CD8-positive, alpha-beta memory T cell (primary cell): ENCODE measurements at places on chromosomes 3 and 15. TPM values are rescaled to one million over a fixed set of nuclear protein-coding genes. Genes with fewer than 3 reads are reported as not detected.

The CMTM7 gene
- 113 TPM for polyA plus RNA-seq

The GRIP2 gene
- not detected for polyA plus RNA-seq

DNA sequence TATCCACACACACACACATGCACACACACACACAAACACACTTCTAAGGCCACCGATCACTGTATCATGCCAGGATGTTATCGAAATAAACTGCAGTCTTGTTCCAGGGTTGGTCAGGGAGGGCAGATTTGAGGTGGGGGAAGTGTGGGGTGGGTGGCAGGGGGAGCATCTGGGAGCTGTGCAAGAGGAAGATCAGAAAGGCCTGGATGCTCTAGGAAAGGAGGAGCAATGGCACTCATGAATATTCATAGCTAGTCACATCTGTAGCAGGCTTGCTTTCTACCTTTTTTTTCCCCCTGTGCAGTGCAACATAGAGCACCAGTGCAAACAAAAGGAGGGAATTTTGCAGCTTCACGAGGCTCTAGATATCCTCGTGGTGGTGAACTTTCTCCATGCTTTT, 84.9 kb downstream of the MEIS2 start:
- no peaks in the 10 kb centered on the region for H3K27me3 ChIP-seq
- no peak for DNase-seq
- H3K4me3 ChIP-seq = no peak overlapping the region
- no peaks in the 10 kb centered on the region for H3K4me1 ChIP-seq
- H3K27ac ChIP-seq = no peak overlapping the region

DNA sequence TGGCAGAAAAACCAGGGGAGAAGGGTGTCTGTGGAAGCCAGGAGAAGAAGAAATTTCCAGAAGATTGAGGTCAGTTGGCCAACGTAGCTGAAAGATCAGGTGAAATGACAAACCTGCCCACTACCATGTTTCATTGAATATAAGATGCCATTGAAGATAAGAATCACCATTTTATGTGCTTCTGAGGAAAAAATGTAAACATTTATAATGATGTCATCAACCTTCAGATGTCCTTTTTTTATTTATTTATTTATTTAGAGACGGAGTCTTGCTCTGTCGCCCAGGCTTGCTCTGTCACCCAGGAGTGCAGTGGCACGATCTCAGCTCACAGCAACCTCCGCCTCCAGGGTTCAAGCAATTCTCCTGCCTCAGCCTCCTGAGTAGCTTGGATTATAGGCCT, 4.9 kb upstream of the PODXL2 start:
- DNase-seq = no peak
- no peak overlapping the region for H3K4me3 ChIP-seq
- H3K27ac ChIP-seq = no peak overlapping the region
- peaks cover 4% of the 10 kb centered on the region for H3K27me3 ChIP-seq
- no peaks in the 10 kb centered on the region for H3K4me1 ChIP-seq

DNA sequence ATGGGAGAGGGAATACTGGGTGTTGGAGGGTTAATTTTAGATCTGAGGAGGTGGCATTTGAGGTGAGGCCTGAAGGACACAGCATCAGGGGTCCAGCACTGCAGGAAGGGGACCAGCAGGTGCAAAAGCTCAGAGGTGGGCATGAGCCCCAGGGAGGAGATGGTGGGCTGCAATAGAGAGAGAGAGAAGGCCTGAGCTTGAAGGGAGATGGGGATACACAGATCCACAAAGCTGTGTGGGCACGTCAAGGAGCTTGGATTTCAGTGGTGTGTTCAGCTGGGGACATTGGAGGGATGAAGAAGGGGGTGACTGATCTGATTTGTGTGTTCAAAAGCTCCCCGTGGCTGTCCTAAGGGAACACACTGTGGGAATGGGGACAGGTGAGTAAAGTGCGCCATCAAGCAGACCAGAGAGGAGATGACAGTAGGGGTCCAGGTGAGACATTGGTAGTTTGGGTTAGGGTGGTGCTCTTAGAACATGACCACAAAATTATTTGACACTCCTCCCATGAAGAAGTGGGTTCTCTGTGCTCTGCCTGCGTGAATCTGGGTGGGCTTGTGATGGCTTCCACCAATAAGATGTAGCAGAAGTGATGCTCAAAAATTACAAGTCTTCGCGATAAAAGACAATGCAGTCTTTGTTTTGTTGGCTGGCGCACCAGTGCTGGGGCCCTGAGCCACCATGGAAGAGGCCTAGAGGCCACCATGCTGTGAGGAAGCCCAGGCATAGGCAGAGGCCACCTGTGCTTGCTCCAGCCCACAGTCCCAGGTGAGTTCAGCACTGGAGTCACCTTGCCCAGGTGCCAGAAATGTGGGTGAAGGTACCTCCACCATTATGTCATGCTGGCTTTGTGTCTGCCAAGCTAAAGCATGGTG, 1.9 kb upstream of the WNT7A start:
- H3K27ac ChIP-seq = no peak overlapping the region
- peaks cover 10% of the 10 kb centered on the region for H3K4me1 ChIP-seq
- H3K4me3 ChIP-seq = no peak overlapping the region
- DNase-seq = no peak
- no peaks in the 10 kb centered on the region for H3K36me3 ChIP-seq

DNA sequence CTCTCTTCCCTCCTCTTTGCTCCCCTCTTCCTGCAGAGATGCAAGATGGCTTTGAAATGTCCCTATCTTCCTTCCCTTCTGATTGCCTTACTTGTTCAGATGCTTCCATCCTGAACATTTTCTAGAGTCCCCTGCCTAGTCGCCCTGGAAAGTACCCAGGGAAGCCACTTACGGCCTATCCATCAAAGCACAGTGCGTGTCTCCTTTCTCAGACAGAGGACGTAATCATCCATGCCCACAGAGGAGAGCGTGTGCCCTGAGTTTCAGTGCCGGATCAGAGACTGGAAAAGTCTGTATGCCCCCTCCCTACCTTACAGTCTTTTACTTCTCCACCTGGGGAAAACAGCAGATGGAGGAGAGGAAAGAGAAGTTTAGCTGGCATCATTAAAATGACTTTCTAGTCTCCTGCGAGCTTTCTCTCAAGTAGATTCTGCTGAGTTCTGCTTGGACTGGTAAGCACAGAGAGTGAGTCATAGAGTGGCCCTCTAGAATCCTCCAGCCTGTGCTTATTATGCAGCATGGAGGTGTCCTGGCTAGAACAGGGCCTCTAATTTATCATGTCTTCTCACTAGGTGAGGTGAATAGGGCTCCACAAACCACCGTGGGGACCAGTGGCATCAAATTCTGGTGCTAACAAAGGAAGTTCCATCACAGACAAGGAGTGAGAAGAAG, 114.6 kb downstream of the SLCO3A1 start:
- H3K27me3 ChIP-seq = no peaks in the 10 kb centered on the region
- H3K27ac ChIP-seq = no peak overlapping the region
- no peaks in the 10 kb centered on the region for H3K4me1 ChIP-seq
- no peak for DNase-seq

GRCh38 chr15:62896969-62897486, 145.5 kb upstream of the TPM1 start:
- H3K36me3 ChIP-seq = no peaks in the 10 kb centered on the region
- H3K4me1 ChIP-seq = no peaks in the 10 kb centered on the region
- no peak overlapping the region for H3K4me3 ChIP-seq

DNA sequence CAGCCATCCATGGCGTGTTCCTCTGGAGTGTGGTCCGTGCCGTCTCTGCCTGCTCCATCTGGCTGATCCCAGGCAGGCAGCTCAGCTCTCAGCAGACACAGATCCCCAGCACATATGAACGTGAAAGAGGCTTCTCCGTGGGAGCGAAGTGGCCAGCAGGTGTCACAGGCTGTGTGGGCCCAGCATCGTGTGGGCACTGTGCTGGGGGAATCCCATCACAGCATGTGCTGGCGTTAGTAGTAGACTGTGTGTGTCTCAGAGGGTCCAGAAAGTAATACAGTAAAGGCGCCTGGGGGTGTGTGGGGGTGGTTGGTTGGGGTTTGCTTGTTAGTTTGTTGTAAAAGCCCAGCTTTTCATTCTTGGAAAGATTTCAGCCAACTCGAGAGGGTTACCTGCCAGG, 147.6 kb downstream of the IGF1R start:
- H3K4me3 ChIP-seq = no peak overlapping the region
- peaks cover 22% of the 10 kb centered on the region for H3K4me1 ChIP-seq
- H3K27ac ChIP-seq = no peak overlapping the region
- DNase-seq = no peak
- H3K27me3 ChIP-seq = no peaks in the 10 kb centered on the region
- no peaks in the 10 kb centered on the region for H3K36me3 ChIP-seq

DNA sequence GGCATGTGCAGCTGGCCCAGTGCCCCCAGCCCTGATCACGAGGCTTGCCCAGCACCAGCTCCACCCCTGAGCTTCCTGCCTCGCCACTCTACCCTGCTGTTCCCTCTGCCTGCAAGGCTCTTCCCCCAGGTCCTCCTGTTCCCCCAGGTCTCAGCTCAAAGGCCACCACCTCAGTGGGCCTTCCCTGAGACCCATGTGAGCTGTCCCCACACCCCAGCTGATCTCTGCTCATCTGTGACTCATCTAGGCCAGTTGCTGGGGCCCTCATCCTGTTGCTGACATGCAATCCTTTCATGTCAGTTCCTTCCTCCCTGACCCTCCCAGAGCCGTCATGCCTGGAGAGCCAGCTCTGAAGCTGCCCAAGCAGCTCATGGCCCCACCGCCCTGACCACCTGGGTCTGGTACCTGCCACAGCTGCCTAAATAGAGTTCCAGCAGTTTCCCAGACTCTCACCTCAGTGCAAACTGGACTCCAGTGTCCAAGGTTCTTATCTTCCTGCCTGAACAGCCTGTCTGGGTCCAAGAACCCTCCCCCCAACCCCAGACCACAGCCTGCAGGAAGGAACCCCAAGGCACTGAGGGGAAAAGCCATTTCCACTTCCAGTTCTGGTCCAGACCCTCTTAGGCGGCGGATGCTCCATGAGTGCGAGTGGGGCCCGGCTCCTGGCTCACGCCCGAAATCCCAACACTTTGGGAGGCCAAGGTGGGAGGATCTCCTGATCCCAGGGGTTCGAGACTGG, 116.6 kb upstream of the IQSEC1 start:
- no peak for DNase-seq
- H3K36me3 ChIP-seq = no peaks in the 10 kb centered on the region
- H3K27me3 ChIP-seq = no peaks in the 10 kb centered on the region

- H3K27ac ChIP-seq = no peak overlapping the region
- no peak for DNase-seq
- no peaks in the 10 kb centered on the region for H3K27me3 ChIP-seq
- H3K4me3 ChIP-seq = no peak overlapping the region
Observed at GRCh38 chr3:116390318-116390717, 55.0 kb downstream of the LSAMP start.

DNA sequence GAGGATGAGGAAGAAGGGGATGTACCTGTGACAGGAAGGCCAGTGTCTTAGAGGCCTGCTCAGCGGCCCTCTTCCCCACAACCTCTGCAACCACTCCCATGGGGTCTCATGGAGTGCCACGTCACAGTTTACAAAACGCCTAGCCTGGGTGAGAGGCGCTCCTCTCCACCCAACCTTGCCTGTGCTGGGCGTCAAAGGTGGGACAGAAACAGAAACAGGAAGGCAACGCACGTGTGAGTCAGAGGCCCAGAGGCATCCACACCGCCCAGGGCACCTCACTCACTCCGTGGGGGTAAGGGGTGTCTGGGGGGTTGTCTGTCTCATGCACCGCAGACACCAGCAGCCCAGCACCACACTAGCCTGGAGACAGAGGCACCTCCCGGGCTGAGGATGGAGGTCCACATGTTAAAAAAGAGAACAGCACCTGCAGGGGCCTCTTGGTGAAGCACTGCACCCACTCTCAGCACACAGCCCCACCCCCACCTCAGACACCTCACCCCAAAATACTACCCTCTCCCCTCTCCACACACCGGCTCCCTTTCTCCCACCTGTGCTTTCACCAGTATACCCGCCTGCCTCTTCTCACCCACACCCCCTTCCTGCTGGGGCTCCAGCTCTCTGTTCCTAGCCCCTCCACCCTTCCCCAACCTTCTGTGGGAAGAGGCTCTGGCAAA, 4.7 kb upstream of the CALML4 start:
- no peak overlapping the region for H3K27ac ChIP-seq
- H3K27me3 ChIP-seq = no peaks in the 10 kb centered on the region
- H3K4me3 ChIP-seq = no peak overlapping the region
- no peak for DNase-seq
- H3K36me3 ChIP-seq = no peaks in the 10 kb centered on the region
- H3K4me1 ChIP-seq = no peaks in the 10 kb centered on the region

DNA sequence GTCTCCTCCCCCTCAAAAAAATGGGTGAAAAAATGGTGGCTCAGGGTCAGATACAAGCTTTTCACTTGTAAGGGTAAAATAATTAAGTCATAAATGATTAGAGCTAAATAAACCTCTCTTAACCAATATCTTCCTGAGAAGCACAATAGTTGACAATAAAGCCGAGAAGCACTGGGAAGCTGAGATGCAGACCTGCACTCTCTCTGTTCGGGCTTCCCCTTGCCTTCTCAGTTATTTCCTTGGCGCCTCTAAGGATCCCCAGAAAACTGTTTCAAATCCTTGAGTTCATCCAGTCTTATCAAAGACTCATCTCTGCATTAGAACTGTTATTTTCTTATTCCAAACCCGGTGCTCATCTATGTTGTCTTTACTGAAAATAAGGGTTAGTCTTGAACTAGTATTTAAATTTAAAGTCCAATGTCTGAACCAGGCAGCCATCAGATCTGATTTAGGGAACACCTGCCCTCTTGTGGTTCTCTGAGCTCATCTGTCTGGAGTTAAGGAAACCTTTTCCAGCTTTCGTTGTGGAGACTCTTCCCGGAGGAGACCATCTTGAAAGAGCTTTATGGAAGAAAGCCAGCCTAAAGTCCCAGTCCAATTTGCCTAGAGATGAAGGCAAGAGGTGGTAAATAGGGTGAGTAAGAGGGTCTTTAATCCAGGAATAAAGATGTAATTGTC, 256.4 kb upstream of the MCTP2 start:
- no peaks in the 10 kb centered on the region for H3K36me3 ChIP-seq
- H3K4me3 ChIP-seq = no peak overlapping the region
- no peaks in the 10 kb centered on the region for H3K4me1 ChIP-seq
- no peak for DNase-seq
- H3K27me3 ChIP-seq = no peaks in the 10 kb centered on the region
- H3K27ac ChIP-seq = no peak overlapping the region

GRCh38 chr15:59299929-59300617, 72.6 kb downstream of the MYO1E start:
- H3K36me3 ChIP-seq = no peaks in the 10 kb centered on the region
- H3K27me3 ChIP-seq = no peaks in the 10 kb centered on the region
- DNase-seq = peak; percentile 78
- H3K4me3 ChIP-seq = peak overlapping the region; percentile 20

GRCh38 chr3:112463250-112463649, 36.0 kb downstream of the BTLA start:
- H3K27ac ChIP-seq = no peak overlapping the region
- DNase-seq = no peak
- H3K4me1 ChIP-seq = peaks cover 74% of the 10 kb centered on the region
- no peaks in the 10 kb centered on the region for H3K27me3 ChIP-seq
- H3K4me3 ChIP-seq = peak overlapping the region; percentile 14
- no peaks in the 10 kb centered on the region for H3K36me3 ChIP-seq
